ENCODE measurements at places on chromosomes 12 and 14.

DNA sequence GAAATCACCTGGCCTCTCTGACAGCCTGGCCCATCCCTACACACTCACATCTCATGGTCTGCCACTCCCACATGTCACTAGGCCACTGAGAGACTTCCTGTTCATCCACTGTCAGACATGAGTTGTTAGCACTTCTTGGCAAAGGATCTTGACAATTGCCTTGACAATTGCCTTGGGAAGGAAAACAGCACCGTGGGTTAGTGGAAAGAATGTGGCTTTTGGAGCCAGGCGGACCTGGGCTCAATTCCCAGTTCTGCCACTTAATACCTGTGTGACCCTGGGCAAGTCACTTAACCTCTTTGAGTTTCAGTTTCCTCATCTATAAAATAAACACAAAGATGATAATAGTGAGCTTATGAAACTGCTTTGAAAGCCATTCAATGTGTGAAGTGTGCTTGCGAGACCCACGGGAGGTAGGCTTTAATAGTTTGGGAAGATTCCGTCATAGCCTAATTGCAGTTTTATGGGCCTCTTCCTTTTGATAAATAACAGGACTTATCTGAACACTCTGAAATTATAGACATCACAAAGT, 250.4 kb downstream of the C12orf75 start:
- DNase-seq, result no peak

- DNase-seq, result no peak
These were observed 156.0 kb downstream of the LRIG3 start for GRCh38 chr12:58764100-58764953.

DNA sequence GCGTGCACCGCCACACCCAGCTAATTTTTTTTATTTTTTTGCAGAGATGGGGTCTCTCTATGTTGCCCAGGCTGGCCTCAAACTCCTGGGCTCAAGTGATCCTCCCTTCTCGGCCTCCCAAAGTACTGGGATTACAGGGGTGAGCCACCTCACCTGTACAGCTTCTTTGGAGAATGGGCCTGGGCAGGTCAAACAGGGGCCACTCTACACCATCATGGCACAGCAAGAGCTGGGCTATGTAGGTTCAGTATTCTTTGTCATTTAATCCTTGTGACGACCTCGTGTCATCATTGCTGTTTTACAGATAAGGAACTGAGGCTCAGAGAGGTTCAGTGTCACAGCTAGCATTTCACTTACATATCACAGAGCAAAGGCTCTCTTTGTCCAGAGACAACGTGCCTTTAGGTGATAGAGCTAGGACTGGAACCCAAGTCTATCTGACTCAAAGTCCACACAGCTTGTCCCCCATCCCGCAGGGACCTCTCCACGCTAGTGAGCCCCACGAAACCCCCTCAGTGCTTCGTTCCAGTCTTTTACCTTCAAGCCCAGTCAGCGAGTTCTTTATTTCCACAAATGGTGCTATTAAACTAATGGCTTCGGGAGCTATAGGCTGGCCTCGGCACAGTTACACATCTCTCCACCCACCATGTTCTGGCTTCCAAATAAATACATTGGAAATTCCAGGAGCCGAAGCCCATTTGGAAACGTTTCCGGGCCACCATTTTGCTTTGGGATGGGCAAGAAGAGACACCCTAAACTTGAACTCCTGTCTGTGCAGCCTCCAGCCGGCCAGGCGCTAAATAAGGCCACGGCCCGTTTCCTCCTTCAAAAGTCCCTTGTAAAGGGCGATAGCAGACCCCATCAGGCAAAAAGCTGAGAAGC, 660 bp upstream of the MAP1LC3B2 start:
- DNase-seq, result no peak

GRCh38 chr12:57898308-57898970, 42.9 kb upstream of the ATP23 start:
- DNase-seq, result peak; percentile 58

- peak; percentile 59 for DNase-seq
These were observed 6.0 kb upstream of the SLC6A12 start for GRCh38 chr12:219891-220352.

DNA sequence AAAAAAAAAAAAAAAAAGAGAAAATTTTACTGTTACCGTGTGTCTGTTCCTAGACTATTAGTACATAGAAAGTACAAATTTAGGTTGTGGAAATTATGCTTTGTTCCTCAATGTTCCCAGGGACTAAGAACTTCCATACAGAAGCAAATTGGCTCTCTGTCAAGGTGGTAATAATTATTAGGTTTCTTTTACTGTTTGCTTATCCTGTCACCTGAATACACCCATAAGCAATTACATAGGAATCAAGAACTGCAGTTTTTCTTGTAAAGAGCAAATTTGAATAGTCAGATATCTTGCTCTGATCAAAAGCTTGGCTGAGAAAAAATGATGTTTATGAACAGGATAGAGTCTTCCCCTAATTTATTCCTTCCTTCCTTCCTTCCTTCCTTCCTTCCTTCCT, 191.2 kb downstream of the AEBP2 start:
- DNase-seq, result no peak

DNA sequence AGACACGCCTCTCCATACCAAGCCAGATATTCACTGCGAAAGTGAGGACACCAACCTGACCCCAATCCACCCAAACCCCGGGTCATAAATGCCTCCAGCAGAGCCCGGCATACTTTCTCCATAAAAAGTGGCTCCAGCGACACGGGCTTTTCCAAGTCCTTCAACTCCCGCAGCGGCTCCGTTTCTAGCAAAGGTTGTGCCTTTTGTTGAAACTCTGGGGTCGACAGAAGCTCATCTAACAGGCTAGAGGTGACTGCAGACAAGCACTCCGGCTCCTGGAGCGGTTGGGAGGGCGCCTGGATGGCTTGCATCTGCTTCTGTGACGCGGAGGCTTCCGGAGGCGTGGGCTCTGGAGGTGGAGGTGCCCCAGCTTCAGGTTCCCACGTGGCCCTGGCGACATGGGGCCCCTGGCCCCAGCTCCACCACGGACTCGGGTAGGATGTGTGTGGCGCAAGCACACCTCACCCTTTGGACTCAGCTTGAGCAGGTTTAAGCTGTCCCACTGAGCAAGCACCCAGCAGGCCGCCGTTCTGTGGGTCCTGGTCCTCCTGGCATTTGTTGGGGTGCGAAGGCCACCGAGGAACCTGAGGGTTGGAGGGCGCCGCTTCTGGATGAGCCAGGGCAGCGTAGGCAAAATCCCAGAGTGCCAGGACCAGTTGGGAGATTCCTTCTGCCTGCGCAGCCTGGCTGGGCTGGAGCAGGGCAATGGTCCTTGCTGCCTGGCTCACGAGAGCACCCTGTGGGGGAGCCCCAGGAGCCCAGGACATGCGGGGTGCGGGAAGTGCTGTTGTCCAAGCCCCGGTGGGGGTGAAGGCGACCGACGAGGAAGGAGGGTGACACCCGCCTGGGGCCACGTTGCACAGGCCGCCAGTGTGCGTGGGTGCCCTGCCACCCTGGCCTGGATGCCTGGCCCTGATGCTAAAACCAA, 186.3 kb downstream of the ALG10 start:
- no peak for DNase-seq
